Urothelium cell line (cell line): ENCODE measurements at places on chromosomes 3 and 15.

DNA sequence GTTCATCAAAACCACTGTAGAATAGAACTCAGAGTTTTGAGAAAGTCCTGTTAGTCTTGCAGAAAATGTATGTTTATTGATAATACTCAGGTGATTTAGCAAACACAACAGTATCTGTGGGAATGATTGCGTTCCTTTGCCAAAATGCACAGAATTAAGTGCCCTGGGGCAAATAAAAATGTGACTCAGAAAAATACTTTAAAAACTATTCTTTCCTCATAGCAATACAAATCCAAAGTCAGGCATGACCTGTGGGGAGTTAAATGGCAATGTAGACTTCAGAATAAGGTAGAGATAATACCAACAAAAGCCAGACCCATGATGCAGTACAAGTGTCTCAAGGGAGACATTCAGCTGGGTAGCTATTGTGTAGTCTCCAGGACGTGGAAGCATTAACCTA is 72.3 kb upstream of the SNTN start:
- no peak for DNase-seq

DNA sequence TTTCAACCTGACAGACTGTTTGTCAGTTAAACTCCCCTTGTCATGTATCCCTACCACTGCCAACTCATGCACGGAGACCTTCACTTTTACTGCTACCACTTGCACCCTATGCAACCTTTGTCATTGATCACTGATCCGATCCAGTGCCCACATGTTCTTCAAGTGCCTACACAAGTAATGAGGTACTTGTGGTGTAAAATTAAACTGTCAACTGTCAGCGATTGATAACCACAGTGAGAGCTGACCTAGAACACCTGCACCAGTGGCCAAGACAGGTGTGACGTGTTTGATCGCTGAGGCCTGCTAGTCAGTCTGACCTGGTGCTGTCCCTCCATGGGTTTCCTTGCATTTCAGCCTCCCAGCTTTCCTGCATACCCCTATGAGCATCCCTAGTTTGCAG is 55.6 kb downstream of the MECOM start:
- no peak for DNase-seq

GRCh38 chr3:23437484-23438145 is 234.5 kb downstream of the UBE2E2 start:
- DNase-seq: no peak

GRCh38 chr3:15102256-15102655 is 3.3 kb upstream of the RBSN start:
- no peak for DNase-seq

GRCh38 chr3:105359098-105359762 is 7.5 kb upstream of the ALCAM start:
- DNase-seq: no peak

- DNase-seq: no peak
These were observed 112.3 kb downstream of the NR1I2 start for GRCh38 chr3:119894195-119894594.

- no peak for DNase-seq
These were observed 122.6 kb upstream of the CCNL1 start for GRCh38 chr3:157282261-157283191.

DNA sequence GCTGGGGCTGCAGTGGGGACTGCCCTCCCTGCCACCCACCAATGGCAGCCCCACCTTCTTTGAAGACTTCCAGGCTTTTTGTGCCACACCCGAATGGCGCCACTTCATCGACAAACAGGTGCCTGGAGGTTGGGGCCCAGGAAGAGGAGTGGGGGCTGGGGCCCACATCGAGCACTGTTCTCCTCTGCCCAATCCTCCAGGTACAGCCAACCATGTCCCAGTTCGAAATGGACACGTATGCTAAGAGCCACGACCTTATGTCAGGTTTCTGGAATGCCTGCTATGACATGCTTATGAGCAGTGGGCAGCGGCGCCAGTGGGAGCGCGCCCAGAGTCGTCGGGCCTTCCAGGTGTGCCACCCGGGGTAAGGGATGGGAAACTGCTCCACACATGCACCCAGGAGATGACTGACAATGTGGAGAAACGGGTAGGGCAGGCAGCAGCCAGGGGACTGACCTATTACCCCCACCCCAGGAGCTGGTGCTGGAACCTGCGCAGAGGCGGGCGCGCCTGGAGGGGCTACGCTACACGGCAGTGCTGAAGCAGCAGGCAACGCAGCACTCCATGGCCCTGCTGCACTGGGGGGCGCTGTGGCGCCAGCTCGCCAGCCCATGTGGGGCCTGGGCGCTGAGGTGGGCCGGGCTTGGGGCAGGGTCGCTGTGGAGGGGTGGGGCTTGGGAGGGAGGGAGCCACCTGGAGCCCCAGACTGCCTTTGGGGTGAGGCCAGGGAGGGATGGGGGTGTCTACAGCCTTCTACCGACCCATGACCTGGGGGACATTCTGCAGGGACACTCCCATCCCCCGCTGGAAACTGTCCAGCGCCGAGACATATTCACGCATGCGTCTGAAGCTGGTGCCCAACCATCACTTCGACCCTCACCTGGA is 22.9 kb downstream of the NBEAL2 start:
- no peak for DNase-seq

DNA sequence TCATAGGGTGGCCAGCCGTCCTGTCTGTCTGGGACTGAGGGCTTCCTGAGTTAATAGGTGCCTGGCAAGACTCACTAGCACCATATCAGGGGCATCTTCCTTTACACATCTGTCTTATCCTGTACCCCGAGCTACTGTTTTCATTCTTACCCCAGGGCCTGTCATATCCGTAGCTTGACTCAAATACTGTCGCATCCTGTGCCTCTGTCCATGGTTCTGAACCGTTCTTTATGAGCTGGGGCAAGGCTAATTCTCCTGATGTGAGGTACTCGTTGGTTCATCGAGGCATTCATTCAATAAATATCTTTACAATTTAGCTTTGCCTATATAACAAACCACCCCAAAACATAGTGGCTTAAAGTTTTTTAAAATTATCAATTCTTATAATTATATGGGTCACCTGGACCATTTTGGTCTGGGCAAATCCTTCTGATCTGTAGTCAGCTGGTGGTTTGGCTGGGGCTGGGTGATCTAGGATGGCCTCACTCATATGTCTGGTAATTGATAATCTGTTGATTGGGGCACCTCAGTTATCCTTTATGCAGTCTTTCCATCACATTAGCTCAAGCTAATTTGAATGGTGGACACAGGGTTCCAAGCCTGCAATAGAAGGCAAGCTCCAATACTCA is 121.2 kb downstream of the TLE3 start:
- peak; percentile 65 for DNase-seq
